Left renal cortex interstitium (tissue), 4 donors: ENCODE measurements at places on chromosomes 12 and 14. TPM values are rescaled to one million over a fixed set of nuclear protein-coding genes. Genes with fewer than 3 reads are reported as not detected.

The SSPN gene
- 11.2 TPM for polyA plus RNA-seq

The SLC10A1 gene
- polyA plus RNA-seq: not detected

The MFAP5 gene
- polyA plus RNA-seq: 1.2 TPM

The SLC17A8 gene
- 0.41 TPM for polyA plus RNA-seq

The NPFF gene
- polyA plus RNA-seq: not detected

The PTPN6 gene
- 27.5 TPM for polyA plus RNA-seq

The IFNG-AS1 gene
- not detected for polyA plus RNA-seq

The BATF gene
- polyA plus RNA-seq: 0.66 TPM

The MUCL1 gene
- polyA plus RNA-seq: 0.41 TPM

The NEUROD4 gene
- polyA plus RNA-seq: not detected

The SRSF5 gene
- polyA plus RNA-seq: 691 TPM
